ENCODE measurements at places on chromosomes 3 and 15. TPM values are rescaled to one million over a fixed set of nuclear protein-coding genes. Genes with fewer than 3 reads are reported as not detected.
A peak's percentile ranks its signal among the peaks of the same experiment; 100 is the strongest.

The FRMD4B gene
- 52.3 TPM for polyA plus RNA-seq

GRCh38 chr15:39585389-39585841 lies 4.5 kb downstream of the THBS1 start:
- no peak for DNase-seq

DNA sequence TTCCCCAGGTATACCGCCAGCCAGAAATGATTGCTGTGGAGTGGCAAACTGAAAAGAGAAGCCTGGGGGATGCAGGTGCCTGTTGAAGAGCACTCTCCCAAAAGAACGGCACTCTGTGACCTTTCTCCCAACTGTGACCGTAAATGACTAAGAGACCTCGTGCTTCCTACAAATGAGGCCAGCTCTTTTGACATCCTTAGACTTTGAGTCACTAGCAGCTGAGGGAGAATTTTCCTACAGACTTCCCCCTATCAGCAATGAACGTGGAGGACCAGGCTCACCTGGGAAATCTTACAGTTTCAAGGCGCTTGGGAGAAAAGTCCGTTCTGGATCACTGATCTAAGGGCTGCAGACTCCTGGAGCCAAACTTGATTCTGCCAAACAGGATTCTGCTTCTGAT lies 8.6 kb downstream of the AQP9 start:
- peak; percentile 41 for DNase-seq

GRCh38 chr3:56839784-56840715 lies 38.3 kb upstream of the ARHGEF3 start:
- DNase-seq: no peak

DNA sequence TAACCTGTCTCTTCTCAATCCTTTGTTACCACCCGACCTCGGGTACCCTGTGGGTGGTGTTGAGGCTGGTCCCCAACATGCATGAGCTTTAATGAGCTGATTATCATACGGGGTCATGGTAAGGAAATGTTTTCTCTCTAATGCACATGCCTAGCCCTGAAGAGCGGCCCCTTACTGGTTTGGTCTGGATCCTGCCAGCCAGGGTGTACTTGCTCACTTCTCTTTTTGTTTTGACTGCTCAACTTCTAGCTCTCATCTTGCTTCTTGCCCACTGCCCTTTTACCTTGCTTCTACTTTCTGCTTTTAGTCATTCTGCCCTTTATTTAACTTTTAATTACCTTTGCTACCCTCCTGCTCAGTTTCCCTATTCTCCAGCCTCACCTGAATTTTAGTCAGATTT lies 44.3 kb upstream of the ACAD9 start:
- DNase-seq: no peak

- DNase-seq: no peak
Observed at GRCh38 chr3:140180603-140181002, 245.6 kb downstream of the CLSTN2 start.
